ENCODE measurements at places on chromosomes 3 and 15. TPM values are rescaled to one million over a fixed set of nuclear protein-coding genes. Genes with fewer than 3 reads are reported as not detected.

Gene SLC2A2
- total RNA-seq: not detected

Gene ALCAM
- 20.9 TPM for total RNA-seq

Gene GOLGA6L22
- not detected for total RNA-seq

DNA sequence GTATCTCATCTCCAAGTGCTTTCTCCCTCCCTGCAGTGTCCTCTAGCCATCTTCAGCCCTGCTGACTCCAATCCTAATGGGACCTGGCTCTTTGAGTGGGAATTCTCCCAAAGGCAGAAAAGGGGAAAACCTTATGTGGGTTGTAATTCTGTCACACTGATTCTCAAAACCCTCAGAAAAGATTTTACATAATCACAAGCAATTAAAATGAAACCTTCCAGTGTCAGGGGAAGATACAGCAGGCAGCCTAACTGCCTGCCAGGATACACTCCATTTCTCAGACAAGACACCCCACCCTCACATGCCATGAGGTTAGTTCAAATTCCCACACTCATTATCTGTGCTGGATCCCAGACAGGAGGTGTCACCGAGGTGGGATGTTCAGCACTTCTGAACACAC is 121.4 kb downstream of the RFTN1 start:
- no peak overlapping the region for H3K4me3 ChIP-seq
- peaks cover 65% of the 10 kb centered on the region for H3K36me3 ChIP-seq
- H3K27me3 ChIP-seq: no peaks in the 10 kb centered on the region
- no peak for DNase-seq
- H3K27ac ChIP-seq: no peak overlapping the region
- H3K4me1 ChIP-seq: peaks cover 43% of the 10 kb centered on the region

GRCh38 chr3:149216193-149216869 is 5.3 kb downstream of the CP start:
- peaks cover 6% of the 10 kb centered on the region for H3K27me3 ChIP-seq
- no peak overlapping the region for H3K27ac ChIP-seq
- H3K4me3 ChIP-seq: no peak overlapping the region
- no peaks in the 10 kb centered on the region for H3K36me3 ChIP-seq

GRCh38 chr15:80379693-80380092 is 24.5 kb upstream of the ARNT2 start:
- H3K4me1 ChIP-seq: no peaks in the 10 kb centered on the region
- no peak overlapping the region for H3K4me3 ChIP-seq
- no peak for DNase-seq
- H3K27ac ChIP-seq: no peak overlapping the region
- no peaks in the 10 kb centered on the region for H3K36me3 ChIP-seq
- H3K27me3 ChIP-seq: peaks cover 37% of the 10 kb centered on the region

GRCh38 chr3:76550522-76551201 is 489.2 kb upstream of the ROBO2 start:
- no peak for DNase-seq
- H3K4me1 ChIP-seq: no peaks in the 10 kb centered on the region
- H3K4me3 ChIP-seq: no peak overlapping the region
- no peaks in the 10 kb centered on the region for H3K27me3 ChIP-seq

DNA sequence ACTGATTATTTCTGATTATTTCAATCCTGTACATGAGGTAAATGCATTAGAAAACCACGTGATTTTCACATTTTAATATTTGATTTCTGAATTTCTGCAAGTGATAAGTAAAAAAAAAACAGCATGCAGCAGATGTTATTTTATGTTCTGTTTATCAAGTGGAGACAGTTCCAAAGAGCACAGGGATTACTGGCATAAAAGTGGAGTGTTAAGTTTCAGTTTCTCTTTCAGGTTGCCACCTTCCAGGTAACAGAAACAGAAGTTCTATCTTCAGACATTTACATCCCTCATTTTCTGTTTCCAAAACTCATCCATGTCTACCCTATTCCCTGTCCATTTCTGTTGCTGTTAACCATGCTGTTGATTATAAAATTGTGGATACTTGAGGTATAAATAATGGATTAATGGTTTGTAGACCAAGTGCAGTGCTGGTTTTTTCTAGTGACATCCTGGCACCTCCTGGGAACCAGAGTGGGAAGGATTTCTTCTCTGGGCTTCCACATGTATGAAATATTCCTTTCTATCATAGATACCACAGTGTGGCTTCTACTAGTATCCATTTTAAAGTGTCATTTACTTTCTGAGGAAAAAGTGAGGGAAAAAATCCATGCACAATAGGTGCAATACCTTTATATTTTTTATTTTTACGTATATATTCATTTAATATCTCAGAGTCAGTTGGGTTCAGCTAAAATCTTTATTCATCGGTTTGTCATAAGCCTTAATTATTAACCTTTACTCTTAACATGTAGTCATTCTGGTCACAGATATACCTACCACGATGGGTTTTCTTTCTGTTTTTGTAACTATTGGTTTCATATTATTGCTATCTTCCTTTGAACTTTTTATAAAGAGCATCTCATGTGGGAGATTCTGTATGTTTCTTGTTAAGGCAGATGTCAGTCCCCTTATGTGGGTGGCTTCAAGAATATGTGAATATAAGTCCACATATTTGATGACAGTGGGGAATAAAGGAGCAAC is 1010.0 kb downstream of the SQOR start:
- peaks cover 3% of the 10 kb centered on the region for H3K27me3 ChIP-seq
- H3K4me3 ChIP-seq: no peak overlapping the region
- H3K4me1 ChIP-seq: no peaks in the 10 kb centered on the region

DNA sequence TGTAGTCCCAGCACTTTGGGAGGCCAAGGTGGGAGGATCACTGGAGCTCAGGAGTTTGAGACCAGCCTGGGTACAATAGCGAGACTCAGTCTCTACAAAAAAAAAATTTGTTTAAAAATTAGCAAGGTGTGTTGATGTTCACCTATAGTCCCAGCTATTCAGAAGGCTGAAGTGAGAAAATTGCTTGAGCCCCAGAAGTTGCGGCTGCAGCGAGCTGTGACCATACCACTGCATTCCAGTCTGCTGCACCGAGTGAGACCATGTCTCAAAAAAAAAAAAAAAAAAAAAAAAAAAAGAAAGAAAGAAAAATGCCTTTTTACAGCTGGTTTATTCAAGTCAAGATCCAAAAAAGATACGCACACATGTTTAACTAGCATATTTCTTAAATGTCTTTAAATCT is 17.0 kb upstream of the MUC20 start:
- no peaks in the 10 kb centered on the region for H3K27me3 ChIP-seq
- H3K4me3 ChIP-seq: no peak overlapping the region
- H3K27ac ChIP-seq: no peak overlapping the region
- no peaks in the 10 kb centered on the region for H3K4me1 ChIP-seq
- no peaks in the 10 kb centered on the region for H3K36me3 ChIP-seq

Gene APOD
- not detected for total RNA-seq

DNA sequence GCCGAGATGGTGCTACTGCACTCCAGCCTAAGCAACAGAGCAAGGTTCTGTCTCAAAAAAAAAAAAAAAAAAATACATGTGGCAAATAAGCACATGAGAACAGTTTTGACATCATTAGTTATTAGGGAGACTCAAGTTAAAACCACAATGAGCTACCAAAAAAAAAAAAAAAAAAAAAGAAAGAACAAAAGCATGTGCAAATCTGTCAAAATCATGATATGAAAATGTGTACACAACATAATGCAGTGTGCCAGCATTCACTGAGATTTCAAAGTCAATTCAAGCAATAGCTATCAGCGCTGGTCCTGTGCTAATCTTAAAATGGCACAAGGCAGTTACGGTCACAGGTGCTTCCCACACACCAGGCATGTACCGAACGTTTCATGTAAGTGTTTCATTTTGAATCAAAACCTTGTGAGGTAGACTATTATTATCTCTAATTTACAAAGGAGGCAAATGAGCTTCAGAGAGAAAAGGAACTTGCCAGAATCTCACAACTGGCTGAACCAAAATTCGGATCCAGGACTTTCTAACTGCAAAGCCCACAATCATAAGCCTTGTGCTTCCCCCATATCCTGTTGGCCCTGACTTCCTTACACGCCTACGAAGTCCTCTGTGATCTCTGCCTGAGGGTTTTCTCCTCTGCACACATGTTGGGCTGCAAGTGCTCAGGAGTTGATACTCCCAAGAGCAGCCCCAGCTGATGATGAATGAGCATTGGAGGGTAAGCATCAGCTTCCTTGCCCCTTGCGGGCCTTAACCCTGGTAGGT is 200.1 kb upstream of the PROK2 start:
- H3K36me3 ChIP-seq: peaks cover 4% of the 10 kb centered on the region
- H3K4me1 ChIP-seq: peaks cover 30% of the 10 kb centered on the region
- H3K4me3 ChIP-seq: peak overlapping the region; percentile 24
- H3K27me3 ChIP-seq: peaks cover 4% of the 10 kb centered on the region

Gene SUSD5
- total RNA-seq: not detected

DNA sequence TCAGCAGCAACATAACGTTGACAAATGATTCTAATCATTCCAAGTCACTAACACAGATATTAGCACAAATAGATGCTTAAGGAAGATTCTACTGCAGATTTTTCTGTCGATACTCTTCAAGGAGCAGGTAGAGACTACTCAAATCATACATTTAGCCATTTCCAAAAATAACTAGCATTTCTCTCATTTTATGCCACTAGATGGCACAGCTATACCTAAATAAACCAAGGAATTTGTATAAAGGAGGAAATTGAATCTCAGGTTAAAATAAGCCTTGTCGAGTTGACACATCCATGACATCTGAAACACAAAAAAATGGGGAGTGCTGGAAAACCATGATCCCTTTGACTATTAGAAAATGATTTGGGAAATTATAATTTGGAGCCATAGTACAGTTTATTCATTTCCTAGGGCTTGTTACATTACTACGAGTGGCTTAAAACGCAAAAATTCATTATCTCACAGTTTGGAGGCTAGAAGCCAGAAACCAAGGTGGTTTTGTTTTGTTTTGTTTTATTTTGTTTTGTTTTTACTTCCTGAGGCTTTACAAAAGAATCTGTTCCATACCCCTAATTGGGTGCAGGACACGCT is 59.5 kb upstream of the STRIT1 start:
- no peak overlapping the region for H3K4me3 ChIP-seq
- DNase-seq: no peak
- no peaks in the 10 kb centered on the region for H3K36me3 ChIP-seq
- H3K27me3 ChIP-seq: no peaks in the 10 kb centered on the region

Gene RHCG
- not detected for total RNA-seq

Gene MASP1
- not detected for total RNA-seq

Gene SAXO2
- 2.4 TPM for total RNA-seq

Gene NPAP1
- total RNA-seq: not detected

DNA sequence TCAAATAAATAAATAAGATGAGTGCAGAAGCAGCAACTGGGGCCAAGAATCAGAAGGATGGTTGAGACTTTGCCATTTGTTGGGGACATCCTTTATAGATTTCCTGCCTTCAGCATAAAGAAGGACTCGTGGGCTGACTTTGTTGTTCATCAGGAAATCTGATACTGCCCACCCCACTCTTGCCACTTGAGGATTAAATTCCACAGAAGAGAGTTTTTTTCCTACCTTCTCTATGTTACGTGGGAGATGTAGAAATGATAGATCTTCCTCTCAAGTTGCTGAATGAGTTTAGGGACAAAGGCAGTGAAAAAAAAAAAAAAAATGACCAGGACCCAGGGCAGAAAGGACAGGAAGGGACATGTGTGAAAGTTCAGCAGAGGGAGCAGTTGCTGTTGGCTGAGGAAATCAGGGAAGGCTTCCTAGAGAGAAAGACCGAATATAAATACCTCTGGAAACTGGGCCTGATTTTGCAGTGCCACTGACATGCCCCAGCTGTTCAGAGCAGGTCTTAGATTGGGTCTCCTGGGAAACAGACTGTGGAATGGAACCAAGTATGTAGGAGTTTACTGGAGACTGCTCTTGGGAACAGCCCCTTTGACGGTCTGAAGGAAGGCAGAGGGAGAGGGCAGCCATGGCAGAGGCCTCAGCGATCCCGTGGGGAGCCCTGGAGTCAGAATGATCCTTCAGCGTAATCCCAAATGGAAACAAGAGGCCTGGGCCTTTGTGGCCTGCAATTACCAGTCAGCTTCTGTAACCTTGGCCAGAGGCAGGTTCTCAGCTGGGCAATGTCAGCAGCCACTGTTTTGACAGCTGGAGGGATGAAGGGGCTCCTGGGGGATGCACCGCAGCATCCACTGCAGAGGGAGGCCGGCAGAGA is 50.9 kb downstream of the C3orf20 start:
- no peaks in the 10 kb centered on the region for H3K4me1 ChIP-seq
- H3K4me3 ChIP-seq: no peak overlapping the region
- H3K27me3 ChIP-seq: no peaks in the 10 kb centered on the region
- peaks cover 2% of the 10 kb centered on the region for H3K36me3 ChIP-seq
- H3K27ac ChIP-seq: no peak overlapping the region

Gene HIGD2B
- total RNA-seq: not detected

- no peak overlapping the region for H3K27ac ChIP-seq
- peak overlapping the region; percentile 78 for H3K4me3 ChIP-seq
- DNase-seq: no peak
- peaks cover 20% of the 10 kb centered on the region for H3K4me1 ChIP-seq
- peaks cover 6% of the 10 kb centered on the region for H3K36me3 ChIP-seq
These were observed 1.5 kb downstream of the ABCC5 start for GRCh38 chr3:184016169-184016570.

Gene MUSTN1
- total RNA-seq: 1.0 TPM

DNA sequence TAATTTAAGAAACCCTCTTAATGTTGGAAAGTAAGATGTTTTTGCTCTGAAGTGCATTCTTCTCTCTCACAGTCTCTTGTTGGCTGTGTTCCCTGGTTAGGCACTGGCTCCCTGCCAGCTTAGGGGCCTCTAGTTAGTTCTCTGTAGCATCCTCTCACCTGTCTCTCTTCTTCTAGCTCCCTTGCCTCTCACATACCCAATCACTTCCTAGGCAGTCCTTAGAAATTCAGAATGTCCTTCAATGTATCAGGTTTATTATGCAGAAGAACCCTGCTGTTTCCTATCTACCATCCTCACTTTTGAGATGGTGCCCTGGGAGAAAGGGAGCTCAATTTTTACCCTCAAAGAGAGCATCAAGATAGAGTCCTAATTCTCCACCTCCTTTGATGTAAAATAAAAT is 36.2 kb upstream of the CPNE4 start:
- H3K36me3 ChIP-seq: no peaks in the 10 kb centered on the region
- no peak for DNase-seq
- H3K27ac ChIP-seq: no peak overlapping the region

Gene PIERCE2
- not detected for total RNA-seq

GRCh38 chr3:51100536-51100851 is 284.6 kb upstream of the MANF start:
- H3K4me3 ChIP-seq: no peak overlapping the region
- H3K27me3 ChIP-seq: no peaks in the 10 kb centered on the region
- H3K36me3 ChIP-seq: peaks cover 10% of the 10 kb centered on the region
- H3K27ac ChIP-seq: no peak overlapping the region

Gene SH2D7
- not detected for total RNA-seq

GRCh38 chr3:98957681-98958080 is 56.2 kb upstream of the DCBLD2 start:
- H3K4me3 ChIP-seq: no peak overlapping the region
- DNase-seq: no peak
- peaks cover 6% of the 10 kb centered on the region for H3K27me3 ChIP-seq
- no peaks in the 10 kb centered on the region for H3K36me3 ChIP-seq

Gene TEX9
- total RNA-seq: 1.6 TPM

DNA sequence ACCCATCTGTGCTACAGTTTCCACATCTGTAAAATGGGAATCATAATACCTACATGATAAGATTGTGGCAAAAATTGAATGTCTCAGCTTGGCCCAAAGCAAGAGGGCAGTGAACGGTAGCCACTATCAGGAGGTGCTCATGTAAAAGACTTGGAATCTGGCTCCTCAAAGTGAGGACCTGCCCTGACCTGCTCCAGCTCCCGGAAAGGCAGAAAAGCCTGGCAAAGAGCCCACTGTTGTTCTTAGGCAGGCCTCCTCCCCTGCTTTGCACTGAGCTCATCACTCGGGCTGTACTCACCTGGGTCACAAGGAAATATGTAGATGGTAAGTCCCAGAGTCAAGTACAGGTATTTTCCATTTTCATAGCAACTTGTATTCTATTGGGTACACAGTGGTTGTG is 250.7 kb upstream of the TBL1XR1 start:
- H3K27me3 ChIP-seq: no peaks in the 10 kb centered on the region
- H3K36me3 ChIP-seq: no peaks in the 10 kb centered on the region
- no peak overlapping the region for H3K27ac ChIP-seq
- no peak overlapping the region for H3K4me3 ChIP-seq
- DNase-seq: no peak

Measured in activated naive CD8-positive, alpha-beta T cell treated with anti-CD3 and anti-CD28 coated beads for 36 hours (primary cell).